ENCODE measurements at places on chromosomes 3 and 15.

DNA sequence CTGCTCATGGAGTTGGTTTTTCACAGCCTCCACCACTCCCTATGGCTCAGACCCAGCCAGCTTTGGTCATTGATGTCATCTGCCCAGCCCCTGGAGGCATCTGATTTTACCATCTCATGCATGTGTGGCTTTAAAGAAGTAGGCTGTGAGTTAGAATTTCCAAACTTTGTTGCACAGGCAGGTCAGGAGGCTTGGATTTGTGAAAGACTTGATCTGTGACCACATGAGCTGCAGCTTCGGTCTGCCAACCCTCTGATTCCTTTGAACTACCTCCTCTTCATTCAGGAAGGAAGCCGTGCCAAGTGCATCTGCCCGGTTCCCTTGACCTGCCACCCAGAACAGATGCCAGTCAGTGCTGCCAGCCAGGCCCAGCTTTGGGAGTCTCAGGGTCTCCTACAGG is 9.2 kb downstream of the CTXND1 start:
- no peak for DNase-seq

- DNase-seq = no peak
These were observed 20.0 kb upstream of the CFAP20DC start for GRCh38 chr3:59069838-59070237.

DNA sequence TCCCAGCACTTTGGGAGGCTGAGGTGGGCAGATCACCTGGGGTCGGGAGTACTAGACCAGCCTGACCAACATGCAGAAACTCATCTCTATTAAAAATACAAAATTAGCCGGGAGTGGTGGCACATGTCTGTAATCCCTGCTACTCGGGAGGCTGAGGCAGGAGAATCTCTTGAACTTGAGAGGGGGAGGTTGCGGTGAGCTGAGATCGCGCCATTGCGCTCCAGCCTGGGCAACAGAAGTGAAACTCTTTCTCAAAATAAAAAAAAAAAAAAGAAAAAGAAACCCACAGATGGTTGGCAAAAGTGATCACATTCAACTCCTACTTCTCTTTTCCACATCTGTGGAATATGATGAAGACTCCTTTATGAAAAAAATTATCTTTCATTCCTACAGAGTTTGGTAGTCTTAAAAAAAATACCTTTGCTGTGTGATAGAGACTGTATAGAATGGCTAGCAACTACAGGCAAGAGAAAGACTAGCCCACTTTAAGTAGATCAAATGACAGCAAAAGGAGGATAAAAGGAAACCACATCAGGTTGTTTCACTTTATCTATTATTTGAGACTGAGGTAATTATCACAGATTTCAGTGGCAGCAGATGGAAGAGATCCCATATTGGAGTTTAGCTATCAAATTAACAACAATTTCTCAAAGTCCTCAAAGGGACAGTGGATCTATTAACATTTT is 172.9 kb upstream of the TSPAN3 start:
- DNase-seq = no peak

DNA sequence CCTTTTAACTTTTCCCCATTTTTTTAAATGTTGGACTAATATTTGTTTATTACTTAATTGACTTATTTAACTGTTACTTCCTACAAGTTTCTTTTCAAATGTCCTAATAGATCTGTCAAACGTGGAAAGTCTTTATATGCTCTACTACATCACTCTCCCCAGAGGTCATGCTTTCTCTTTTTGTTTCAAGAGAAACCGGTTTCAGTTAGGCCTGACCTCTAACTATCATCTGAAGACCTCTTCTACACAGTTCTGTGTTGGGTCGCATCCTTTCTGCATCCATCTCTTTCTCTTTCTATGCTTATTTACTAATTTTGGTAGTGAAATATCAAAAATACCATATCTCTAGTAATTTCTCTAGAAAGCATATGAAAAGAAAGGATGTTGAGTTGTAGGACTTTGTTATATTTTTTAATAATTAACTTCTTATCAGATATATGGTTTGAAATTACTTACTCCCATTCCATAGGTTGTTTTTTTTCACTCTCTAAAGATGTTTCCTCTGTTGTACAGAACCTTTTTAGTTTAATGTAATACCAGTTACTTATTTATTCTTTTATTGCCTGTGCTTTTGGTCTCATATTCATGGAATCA is 781.2 kb upstream of the ARPP21 start:
- no peak for DNase-seq

DNA sequence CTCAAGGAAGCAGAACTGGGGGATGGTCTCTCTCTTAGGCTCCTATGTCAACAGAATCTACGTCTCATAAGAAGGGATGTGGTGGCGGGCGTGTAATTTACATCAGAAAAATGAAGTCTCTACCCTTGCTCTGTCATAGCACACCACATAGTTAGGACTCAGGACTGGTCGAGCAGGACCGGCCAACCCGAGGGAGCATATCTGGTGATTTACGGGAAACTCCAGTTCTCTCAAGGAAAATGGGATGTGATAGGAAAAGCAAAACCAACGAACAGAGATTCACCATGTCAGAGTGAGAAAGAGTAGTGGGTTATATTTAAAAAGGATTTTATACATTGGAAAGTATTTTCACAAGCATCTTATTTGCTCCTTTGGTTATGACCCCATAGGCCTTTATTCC is 54.7 kb downstream of the IGF2BP2 start:
- DNase-seq = no peak

GRCh38 chr15:41511899-41512369 is 1.7 kb downstream of the LTK start:
- DNase-seq = no peak

DNA sequence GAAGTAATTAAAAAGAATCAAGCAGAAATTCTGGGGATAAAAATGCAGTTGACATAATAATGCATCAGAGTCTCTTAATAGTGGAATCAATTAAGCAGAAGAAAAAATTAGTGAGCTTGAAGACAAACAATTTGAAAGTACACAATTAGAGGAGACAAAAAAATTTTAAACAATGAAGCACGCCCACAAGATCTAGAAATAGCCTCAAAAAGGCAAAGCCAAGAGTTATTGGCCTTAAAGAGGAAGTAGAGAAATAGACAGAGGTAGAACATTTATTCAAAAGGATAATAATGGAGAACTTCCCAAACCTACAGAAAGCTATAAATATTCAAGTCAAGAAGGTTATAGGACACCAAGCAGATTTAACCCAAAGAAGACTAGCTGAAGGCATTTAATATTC is 113.3 kb downstream of the TBC1D2B start:
- no peak for DNase-seq

- no peak for DNase-seq
These were observed 88.2 kb upstream of the ZNF385D start for GRCh38 chr3:21839176-21839575.

DNA sequence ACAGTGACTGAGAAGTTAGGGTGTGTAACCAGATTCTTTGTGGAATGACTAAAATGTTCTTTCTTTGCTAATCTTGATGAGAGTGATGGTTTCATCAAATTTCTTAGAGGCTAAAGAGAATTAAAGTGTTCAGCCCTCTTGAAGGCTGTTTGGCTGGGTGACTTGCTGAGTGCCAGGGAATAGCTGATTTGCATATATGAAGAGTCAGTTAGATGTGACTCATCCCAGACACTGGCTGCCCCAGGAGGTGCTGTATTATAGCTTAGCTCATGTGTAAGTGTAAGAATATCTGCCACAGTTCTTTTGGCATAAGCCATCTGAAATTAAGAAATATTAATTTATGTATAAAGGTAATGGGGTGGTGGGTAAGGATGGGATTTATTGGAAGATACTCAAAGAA is 535.1 kb downstream of the NLGN1 start:
- no peak for DNase-seq

DNA sequence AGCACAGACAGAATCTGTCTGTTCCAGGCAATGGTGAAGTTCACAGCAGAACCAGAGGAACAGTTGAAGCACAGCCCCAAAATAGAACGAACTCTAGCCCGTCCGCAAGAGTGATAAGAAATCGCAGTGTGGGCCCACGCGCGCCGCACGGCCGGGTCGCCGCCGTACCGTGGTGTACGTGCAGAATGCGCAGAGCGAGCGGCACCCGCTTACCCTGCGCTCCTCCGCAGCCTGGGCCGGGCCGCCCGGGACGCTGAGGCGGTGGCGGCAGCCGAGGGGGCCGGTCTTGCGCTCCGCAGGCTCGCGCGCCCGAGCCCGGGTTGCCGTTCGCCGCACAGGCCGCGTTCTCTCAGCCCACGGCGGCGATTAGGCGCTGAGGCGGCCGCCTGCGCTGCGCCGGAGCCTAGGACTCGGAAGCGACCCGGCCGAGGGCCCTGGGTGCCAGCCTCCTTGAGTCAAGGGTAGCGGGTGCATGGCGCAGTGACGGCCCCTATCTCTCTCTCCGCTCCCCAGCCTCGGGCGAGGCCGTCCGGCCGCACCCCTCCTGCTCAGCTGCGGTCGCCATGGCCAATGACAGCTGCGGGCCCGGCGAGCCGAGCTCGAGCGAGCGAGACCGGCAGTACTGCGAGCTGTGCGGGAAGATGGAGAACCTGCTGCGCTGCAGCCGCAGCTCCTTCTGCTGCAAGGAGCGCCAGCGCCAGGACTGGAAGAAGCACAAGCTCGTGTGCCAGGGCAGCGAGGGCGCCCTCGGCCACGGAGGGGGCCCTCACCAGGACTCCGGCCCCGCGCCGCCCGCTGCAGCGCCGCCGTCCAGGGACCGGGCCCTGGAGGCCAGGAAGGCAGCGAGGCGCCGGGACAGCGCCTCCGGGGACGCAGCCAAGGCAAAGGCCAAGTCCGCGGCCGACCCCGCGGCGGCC is 20.5 kb downstream of the WDR73 start:
- peak; percentile 79 for DNase-seq

GRCh38 chr3:177596248-177596815 is 399.1 kb upstream of the TBL1XR1 start:
- DNase-seq = no peak

DNA sequence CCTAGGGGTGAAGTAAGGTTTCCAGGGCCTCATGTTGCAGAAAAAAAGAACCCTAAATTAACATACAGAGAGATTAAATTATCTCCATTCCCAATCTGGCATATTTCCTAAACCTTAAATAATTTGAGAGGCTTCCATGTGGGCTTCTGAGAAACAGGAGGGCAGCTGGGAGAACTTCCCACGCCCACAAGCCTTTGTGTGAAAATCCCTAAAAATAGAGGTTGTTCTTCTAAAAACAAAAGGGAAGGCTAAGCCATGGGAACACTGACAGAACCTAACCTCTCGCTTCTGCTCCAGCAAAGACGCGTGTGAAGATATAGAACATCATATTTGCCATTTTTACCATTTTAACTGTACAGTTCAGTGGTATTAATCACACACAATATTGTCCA is 812 bp upstream of the SLC12A8 start:
- DNase-seq = no peak

- DNase-seq = no peak
These were observed 115.1 kb downstream of the HERC1 start for GRCh38 chr15:63718590-63719035.

DNA sequence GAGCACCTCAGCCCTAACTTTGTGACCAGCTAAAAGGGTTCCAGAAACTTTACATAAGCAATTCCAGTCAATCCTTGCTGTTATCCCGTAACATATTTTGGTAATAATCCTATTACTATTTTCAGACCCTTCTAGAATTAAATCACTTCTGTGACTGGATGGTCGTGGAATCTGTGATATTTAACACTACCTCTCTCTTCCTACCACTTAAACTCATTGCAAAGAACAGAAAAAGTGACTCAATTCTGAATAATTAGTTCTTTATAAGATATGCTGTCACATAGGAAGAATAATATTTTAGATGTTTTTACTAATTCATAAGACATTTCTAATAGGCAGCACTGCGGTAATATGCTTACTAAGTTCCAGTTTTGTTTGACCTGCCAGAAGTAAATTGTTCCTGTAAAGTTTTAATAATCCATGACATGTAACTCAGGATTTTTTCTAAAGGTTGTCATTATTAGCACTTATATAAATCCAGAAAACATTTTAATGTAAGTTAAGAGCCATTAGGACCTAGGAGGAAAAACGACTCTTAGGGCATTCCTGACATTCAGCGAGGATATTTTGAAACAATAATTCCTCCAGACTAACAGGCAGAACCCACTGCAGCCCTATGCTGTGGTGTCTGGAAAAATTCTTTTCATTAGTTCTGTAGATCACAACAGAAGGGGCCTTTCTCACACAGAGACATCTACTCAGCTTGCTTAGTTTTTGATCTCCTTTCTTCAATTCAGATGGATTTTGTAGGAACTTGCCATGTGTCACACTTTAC is 113.3 kb upstream of the MBNL1 start:
- DNase-seq = no peak

DNA sequence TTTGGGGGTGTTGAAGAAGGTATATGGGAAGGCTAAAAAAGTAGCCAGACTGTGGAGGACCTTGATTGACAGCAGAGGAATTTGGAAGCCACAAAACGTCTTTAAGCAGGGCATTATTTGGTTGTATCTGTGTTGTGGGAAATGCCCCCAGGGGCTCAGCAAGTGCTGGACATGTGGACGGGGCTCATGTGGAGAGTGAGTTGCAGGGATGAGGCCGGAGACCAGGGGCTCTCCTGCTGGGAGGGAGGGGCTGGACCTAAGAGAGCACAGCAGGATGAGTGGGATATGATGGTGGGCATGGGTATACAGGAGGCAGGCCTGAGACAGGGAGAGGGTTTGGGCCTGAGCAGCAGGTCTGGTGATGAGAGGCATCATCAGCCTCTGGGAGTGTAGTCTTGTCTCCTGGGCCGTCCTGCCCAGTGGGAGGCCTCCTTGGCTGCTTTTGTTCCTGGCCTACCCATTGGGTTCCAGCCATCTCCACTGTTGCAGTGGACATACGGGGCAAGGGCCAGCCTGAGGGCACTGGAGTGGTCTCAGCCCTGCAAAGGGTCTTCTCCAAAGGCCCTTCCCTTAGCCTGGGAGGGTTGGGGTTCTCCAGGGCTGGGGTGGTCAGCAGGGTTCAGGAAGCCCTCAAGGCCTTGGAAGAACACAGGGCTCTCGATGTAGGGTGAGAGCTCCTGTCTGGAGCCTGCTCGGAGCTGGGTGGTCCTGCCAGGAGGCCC is 27.5 kb downstream of the ACAD9 start:
- no peak for DNase-seq

DNA sequence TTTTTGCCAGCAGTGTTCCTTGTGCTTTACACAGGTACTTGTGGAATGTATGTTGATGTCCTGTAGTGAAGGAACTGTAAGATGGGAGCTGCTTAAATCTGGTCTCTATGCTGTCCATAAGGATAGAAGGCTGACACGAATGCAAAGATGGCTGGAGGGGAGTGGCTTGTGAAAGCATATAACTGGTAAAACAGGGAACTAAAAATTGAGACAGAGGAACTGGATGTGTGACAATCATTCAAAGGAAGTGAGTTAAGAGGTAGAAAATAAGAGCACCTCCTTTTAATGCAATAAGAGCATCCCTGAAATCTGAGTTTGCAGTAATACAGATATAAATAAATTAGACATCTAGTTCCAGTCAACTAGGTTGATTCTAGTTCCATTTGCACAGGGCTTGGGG is 35.2 kb downstream of the RNF13 start:
- no peak for DNase-seq

DNA sequence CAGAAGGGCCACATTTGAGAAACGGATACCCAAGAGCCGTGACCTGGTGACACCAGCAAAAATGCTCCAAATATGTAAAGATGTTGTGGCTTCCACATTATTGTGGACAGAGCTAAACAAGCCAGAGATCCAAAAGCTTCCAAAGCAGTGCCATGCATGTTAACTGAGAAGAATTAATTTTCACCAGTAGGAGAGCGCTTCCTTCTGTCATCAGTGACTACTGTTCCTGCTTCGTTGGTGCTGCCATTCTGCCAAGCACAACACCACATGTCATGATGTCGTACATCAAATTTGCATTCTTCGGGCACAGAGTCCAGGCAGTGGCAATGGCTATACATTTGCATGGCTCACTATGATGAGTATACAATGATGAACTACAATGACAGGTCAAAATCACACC is 19.1 kb upstream of the CHST2 start:
- no peak for DNase-seq

GRCh38 chr3:16073203-16073602 is 101.3 kb upstream of the GALNT15 start:
- DNase-seq = no peak

GRCh38 chr3:114481113-114481512 is 187.3 kb downstream of the TIGIT start:
- DNase-seq = no peak

Measured in left cardiac atrium (tissue), 4 donors.